RKO (cell line): ENCODE measurements at places on chromosomes 2 and 18.

- DNase-seq, result no peak
Measured at GRCh38 chr2:122193622-122194021, 438.2 kb downstream of the TSN start.

DNA sequence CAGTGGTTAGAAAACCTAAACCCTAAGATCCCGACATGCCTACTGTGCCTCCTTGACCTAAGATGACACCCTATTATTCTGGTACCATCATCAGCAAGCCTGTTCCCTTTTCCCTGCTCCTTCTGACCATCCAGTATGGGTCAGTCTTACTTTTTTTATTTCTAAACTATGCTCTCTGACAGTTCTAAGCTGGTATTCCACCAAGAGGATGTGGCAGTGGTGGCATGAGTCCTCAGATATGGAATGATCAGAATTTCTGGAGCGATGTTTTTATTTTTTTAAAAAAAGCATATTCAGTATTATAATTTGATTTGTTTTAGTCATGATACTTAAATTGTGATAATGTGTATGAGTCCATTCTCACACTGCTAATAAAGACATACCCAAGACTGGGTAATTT lies 145.9 kb upstream of the LHCGR start:
- no peak for DNase-seq

DNA sequence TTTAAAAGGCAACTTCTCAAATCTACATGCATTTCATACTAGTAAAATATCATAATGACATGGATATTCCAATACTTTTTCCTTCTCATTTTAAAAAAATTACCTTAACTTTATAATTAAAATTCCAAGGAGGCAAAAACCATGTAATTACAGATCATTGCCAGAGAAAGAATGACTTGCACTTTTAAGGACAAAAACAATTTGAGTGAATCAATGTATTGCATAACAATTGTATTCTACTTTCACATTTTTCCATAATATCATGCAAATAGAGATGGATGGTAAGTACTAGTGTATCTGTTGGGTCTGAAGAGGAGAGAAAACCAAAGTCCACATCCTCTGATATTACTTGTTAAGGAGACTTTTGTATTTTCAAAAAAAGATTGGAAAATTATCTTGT lies 89.5 kb upstream of the NCK2 start:
- no peak for DNase-seq

DNA sequence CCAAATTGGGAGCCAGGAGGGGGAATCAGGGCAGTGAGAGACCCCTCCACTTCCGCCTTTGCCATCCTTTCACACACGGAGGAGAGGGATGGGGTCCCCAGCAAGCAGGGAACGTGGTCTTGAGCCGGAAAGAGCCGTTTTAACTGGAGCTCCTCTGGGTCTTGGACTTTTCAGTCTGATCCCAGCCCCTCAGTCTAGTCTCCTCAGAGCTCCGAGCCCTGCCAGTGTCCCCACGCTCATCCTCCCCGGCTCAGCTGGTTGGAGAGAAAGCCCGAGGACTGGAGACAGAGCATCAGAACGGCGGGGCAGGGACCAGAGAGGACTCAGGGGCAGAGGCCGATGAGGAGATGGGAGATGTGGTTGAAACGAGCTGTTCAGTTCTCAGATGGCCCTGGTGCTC lies 26.1 kb upstream of the OTOF start:
- no peak for DNase-seq

DNA sequence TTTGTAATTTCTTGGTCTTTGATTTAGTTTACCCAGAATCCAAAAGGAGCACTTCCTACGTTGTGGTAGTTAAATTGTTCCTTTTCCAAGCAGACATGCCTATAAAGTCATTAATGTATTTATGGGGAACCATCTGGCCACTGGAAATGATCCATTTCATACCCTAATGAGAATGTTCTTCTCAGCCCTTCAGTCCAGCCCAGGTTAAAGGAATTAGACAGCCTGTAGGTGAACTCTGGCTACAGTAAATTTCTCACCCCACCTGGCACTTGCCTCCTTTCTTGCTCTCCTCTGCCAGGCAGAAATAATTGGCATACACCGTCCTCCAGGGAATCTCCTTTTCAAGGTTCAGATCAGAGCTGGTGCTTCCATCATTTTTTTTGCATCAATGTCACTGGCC lies 121.1 kb downstream of the SETBP1 start:
- DNase-seq, result no peak

DNA sequence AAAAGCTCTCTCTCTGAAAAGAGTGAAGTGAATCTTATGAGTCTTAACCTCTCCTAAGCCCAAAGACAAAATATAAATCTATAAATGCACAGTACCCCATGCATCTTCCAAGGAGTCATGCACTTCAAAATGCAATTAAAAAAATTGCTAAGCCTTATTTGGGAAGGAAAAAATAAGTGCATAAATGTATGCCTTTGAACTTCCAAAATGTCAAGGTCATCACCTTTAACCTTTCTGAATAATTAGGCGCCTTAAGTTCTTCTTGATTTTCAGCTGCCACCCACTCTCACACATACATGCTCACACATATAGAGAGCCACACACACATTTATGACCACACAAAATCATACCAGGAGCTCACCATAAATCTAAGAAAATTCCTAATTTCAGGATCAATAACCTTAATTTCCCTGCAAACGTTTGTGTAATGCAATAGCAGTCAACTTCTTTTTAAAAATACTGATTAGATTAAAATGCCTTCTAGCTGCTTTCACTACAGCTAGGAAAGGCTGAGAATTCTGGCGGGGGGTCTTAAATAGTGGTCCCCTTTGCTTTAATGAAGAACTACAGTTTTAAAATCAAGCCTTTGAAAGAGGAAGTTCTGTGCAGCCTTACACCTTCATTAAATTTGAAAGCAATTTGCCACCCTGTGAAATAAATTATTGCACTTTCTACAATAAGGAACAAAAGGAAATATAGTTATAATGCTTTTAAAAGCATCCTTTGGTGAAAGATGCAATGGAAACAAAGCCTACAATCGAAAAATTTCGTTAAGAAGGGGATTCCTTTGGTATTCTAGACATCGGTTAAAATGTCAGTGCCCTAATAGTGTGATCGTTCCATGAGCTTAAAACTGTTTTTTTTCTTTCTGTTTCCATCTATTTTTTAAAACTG lies 3.6 kb downstream of the HOXD11 start:
- DNase-seq, result no peak

- no peak for DNase-seq
Measured at GRCh38 chr2:64924170-64924934, 64.8 kb upstream of the SLC1A4 start.

- peak; percentile 66 for DNase-seq
Measured at GRCh38 chr2:73110168-73111072, 2.3 kb downstream of the RAB11FIP5 start.

GRCh38 chr2:45822272-45822630 lies 170.8 kb downstream of the PRKCE start:
- no peak for DNase-seq

GRCh38 chr2:22497789-22498188 lies 887.2 kb upstream of the KLHL29 start:
- no peak for DNase-seq

- no peak for DNase-seq
Measured at GRCh38 chr2:163077241-163077640, 238.7 kb upstream of the KCNH7 start.

- no peak for DNase-seq
Measured at GRCh38 chr2:85938456-85938855, 49.7 kb upstream of the ST3GAL5 start.

GRCh38 chr2:212314680-212315079 lies 223.9 kb downstream of the ERBB4 start:
- no peak for DNase-seq

DNA sequence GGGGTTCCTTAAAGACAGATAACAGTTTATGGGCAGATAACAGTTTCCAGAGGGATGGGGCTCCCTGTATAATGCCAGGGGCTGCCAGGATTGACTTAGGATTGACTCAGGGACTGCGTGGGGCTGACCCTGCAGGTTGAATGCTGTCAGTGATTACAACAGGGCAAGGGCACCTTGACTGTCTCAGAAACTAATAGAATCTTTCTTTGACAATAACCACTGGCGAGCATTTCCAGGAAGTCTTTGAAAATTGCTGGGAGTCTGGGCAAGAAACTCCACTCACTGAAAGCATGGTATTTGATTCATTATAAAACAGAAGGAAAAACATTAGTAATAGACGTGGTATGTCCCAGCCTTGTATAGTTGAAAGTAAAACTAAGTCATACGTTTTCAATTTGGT lies 101.0 kb downstream of the GPD2 start:
- DNase-seq, result no peak

DNA sequence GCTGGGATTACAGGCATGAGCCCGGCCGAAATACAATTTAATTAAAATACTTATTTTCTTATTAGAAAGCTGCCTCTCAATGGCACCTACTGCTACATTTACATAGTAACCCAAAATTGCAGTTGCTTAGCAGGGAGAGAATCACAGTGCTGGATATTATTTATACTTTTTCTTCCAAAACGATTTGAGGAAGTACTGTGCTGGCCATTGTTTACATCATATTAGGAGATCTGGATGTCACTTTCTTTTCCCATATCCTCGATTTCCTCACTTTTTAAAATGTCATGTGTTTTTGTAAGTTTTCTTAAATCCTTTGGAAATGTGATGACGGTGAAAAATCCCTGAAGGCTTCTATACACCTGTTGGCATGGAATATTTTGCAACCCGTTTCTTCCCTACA lies 3.4 kb upstream of the SP3 start:
- DNase-seq, result no peak

DNA sequence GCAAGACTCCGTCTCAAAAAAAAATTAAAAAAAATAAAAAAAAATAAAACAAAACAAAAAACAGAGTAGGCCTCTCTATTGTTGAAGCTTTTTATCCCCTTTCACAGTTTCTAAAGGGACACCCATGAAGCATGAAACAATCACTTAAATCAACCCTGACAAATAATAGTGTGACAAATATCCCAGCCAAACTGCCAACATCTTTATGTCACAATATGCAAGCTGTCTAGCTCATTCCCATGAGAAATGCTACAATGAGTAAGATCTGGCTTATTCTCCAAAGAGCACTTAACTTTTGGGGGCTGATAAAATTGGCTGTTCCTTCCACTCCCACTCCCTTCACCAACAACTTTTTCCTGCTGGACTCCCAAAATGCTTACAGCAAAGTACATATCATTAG lies 21.7 kb upstream of the ABCA12 start:
- no peak for DNase-seq

DNA sequence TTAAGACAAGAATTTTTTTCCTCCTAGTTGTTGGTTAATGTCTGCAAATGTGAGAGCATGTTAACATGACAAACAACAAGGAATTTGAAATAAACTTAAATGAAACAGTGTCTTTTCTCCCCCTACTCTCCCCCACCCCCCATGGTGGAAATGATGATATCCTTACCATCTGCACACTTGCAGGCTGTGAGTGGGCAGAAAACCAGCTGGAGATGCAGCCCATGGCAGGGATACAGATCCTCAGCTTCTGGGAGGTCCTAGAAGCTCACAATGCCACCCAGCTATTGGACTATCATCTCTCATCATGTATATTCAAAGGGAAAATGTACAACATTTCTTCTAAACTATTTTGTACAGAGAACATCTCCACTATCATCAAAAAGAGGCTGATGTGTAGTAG lies 196.8 kb downstream of the SLC8A1 start:
- DNase-seq, result no peak
